ENCODE measurements at places on chromosomes 1 and 21.

DNA sequence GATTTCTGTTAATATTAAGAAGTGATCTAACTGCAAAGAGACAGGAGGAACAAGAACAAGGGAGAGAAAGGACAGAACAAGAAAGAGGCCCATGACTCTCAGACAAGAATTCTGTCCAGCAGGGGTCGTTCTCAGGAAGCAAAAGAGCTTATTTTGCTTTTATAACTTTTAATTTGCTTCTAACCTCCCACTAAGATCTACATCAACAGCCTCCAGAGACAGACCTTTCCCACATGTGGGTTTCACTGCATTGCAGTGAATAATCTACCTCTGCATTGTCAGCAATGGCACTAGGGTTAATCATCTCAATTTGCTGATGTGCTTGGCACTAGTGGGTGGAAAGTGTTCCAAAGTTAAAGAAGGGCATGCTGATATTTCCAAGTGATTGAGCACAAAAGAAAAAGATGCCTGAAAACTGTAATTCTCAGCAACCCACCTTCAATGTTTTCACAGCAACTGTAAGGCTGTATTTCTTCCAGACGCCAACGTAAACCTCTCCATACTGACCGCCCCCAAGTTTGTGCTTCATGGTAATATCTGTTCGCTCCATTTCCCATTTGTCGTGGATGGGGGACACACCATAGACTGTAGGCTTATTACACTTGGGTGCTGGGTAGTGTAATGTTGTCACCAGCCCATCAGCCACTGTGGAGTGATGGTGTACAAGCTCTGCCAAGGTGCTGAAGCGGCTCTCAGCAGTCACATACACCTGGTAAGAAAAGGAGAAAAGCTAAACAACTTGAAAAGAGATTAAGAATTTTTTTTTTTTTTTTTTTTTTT, 39.5 kb downstream of the TOR3A start:
- no peak for DNase-seq

DNA sequence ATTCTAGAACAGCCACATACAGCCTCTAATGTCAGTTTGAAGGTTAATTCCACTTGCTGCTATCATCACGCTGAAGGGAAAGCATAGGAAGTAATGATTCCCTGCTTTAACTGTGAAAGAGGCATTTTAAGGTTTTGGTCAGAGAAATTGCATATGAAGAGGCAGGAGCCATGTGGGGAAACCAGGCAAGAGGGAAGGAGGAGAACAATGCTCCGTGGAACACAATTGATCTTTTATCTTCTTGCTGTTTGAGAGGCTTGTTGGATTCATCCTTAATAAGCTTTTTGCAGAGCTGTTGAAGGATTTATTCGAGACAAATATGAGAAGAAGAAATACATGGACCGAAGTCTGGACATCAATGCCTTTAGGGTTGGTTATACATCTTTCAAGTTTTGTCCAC, 35.9 kb downstream of the SMAP2 start:
- DNase-seq, result no peak

DNA sequence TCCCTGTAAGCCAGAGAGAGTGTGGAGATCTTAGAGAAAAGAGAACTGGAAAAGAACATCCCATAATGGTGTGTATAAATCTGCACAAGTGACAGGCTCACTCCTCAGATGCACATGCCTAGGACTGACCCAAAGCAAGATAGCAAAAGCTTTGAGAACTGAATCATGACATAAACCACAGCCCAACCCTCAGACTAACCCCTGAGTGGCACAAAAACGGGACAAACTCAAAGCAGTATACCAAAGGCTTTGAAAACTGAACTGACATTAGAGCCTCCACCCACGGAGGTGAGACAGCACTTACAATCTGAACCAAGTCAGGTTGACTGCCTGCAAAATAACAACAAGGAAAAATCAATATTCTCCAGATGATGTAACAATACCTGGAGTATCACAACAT, 70.8 kb downstream of the TIAM1 start:
- DNase-seq, result no peak

GRCh38 chr1:42941640-42942330, 16.9 kb downstream of the SLC2A1 start:
- DNase-seq, result peak; percentile 99

- no peak for DNase-seq
These were observed 91.5 kb upstream of the F3 start for GRCh38 chr1:94633051-94633450.

DNA sequence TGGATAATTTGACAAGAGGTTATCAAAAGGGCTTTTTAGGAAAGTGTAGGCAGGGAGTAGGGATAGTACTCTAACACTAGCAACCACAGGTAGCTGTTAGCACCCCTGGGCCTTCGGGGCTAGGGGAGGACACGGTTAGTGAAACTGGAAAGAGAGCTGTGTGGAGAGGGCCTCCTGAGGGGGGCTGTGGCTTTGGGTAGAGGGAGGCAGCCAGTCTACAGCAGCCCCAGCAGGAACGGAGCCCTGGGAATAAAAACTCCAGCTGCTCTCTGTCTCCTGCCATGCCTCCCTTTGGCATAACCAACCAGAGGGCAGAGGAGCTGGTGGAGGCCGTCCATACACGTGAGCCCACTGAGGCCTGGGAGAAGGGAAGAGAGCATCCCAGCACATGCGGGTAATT, 223.2 kb downstream of the FOXD2 start:
- peak; percentile 74 for DNase-seq

GRCh38 chr21:15138490-15138889, 73.7 kb upstream of the NRIP1 start:
- DNase-seq, result no peak

DNA sequence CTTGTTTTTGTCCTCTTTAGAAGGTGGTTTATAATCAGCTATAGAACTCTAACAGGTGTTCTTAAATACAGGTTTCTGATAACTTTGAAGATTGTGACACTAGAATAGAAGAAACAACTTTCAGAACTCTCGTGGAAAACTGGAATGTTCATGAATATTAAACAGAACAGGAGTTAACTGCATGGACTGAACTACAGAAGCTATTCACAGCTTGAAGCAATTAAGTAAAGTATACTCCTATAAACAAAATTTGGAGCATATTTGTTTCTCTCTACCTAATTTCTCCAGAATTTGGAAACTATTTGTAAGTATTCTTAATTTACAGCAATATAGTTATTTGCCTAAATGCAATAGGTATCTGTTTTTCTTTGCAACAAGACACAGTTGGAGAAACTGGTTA, 824.8 kb downstream of the ADGRL2 start:
- DNase-seq, result no peak

DNA sequence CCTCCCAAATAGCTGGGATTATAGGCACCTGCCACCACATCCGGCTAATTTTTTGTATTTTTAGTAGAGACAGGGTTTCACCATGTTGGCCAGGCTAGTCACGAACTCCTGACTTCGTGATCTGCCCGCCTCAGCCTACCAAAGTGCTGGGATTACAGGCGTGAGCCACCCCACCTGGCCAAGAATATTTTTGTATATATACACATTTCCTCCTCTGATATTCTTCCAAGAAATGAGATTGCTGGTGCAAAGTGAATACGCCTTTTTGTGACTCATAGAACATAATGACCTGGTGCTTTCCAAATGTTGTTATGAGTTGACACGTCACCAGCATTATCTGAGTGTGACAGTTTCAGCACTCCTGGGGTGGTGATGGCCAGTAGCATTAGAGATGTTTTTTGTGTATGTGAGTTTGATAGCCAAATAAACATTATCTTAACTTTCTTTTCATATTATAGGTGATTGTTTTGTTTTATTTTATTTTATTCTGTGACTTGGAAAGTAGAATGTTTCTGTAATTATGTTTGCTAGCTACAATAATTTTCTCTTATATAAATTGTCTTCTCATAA, 54.9 kb downstream of the KCNK1 start:
- no peak for DNase-seq

DNA sequence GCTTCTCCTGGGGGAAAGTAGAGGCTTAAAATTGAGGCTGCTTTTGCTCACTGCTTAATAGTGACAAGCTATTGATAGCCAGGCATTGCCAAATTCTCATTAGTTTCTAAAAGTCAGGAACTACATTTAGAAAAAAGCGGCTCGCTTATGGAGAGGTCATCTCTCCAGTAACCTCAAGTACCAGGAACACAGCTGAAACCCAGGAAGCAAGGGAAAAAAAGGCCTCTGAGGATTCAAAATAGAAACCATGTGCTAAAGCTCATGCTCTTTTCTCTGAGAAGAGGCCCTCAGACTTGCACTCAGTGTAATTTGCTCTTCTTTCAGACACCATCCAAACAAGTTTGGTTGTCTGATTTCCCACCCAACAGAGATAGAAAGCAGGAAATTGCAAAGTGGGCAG, 261.4 kb upstream of the USP25 start:
- DNase-seq, result no peak

- DNase-seq, result no peak
These were observed 157.6 kb downstream of the EDEM3 start for GRCh38 chr1:184596950-184597645.

GRCh38 chr1:93846206-93846991, 32.6 kb downstream of the DNTTIP2 start:
- peak; percentile 62 for DNase-seq

GRCh38 chr1:34690269-34690668, 64.6 kb upstream of the GJB5 start:
- no peak for DNase-seq

All from DMS79 (cell line).